Esophagus squamous epithelium (tissue), 5 donors: ENCODE measurements at places on chromosomes 13 and 19.

- DNase-seq, result no peak
Measured at GRCh38 chr13:65855242-65855805, 1374.8 kb downstream of the PCDH9 start.

DNA sequence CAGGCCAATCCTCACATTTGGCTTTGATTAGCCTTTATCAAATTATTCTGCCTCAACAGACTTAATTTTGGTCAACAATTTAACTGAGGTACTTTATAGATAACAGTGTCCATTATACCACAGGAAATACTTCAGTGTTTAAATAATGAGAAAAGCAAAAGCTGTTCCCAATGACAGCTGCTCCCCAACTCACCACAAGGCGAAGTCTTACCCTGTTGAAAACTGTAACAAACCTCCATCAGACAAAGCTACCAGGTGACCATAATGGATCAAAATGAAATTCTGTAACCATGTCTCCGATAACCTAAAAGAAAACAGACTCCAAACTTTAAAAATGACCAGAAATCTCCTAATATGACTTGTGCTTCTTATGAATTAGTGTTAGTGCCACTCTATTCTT lies 50.3 kb downstream of the ZNF44 start:
- no peak for DNase-seq

DNA sequence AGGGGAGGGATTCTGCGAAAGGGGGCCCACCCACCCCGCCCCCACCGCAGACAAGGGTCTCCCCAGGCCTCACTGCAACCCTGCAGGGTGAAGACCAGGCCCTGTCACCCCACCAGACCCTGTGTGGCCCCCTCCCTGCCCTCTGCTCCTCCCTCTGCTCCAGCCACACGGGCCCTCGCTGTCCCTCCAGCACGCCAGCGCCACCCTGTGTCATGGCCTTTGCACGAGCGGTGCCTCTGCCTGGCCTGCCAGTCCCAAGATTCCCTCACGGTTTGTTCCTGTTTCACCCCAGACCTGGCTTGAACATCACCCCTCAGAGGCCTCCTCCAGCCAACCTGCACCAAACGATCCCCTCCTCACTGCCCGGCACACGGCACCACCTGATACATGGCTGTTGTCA lies 27.3 kb downstream of the PIP5K1C start:
- DNase-seq, result no peak

- no peak for DNase-seq
Measured at GRCh38 chr13:99501848-99502301, 603 bp downstream of the TM9SF2 start.

GRCh38 chr13:50140153-50140552 lies 124.9 kb downstream of the KCNRG start:
- DNase-seq, result no peak

GRCh38 chr19:30679153-30679702 lies 307.0 kb downstream of the ZNF536 start:
- no peak for DNase-seq

DNA sequence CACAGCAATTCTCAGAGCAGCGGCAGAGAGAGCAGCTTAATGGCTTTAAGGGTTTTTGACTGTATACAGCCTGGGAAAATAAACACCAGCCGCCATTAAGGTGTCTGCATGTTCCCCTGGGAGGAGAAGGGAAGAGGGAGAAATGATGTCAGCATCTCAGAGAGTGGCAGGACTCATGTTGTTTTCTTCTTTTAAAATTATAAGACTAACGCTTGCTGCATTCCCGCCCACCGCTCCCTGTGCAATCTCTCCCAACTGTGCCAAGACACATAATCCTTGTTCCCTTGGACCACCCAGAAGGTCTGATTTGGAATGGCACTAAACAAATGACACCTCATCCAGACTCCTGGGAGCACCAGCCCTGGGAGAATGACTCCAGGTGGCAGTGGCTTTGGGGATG lies 27.7 kb upstream of the FAM216B start:
- DNase-seq, result no peak

- DNase-seq, result no peak
Measured at GRCh38 chr13:60707878-60708277, 310.9 kb downstream of the TDRD3 start.

DNA sequence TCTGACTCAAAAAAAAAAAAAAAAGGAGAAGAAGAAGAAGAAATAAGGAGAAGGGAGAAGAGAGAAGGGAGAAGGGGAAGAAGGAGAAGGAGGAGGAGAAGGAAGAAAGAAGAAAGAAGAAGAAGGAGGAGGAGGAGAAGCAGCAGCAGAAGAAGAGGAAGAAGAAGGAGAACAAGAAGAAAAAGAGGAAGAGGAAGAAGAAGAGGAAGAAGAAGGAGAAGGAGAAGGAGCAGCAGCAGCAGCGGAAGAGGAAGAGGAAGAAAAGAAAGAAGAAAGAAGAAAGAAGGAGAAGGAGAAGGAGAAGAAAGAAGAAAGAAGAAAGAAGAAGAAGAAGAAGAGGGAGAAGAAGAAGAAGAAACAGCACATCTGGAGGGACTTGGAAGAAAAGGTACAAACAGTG lies 4.1 kb upstream of the CNN1 start:
- DNase-seq, result no peak

DNA sequence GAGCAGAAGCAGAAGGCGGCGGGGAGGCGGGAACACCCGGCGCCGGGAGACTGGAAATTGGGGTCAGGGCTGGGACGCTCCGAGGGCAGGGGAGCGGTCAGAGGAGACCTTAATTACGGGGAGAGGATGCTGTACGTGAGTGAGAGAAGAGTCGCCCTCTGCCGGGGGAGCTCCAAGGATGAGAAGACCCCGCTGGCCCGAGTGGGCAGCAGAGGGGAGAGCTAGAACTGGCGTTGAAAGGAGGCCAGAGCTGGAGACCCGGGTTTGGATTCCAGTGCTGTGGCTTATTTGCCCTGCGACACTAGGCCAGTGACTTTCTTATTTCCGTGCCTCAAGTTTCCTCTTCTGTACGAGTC lies 536 bp downstream of the FAM32A start:
- no peak for DNase-seq
